ENCODE measurements at places on chromosomes 16 and 17.

DNA sequence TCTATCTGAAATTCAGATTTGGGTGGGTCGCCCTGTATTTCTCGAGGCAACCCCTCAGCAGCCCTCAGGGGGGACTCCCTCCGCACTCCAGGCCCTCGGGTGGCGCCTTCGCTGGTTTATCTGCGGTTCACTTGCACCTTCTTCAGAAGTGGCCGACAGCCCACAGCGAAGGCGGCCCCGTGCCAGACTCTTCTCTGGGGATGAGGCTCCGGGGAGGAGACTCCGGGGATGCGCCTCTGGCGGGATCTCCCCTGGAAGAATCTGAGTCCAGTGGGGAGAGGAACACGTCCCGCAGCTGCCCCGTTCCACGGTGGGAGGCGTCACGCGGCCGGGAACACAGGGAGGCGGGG, 63.9 kb upstream of the DNAJA2 start:
- DNase-seq: no peak

DNA sequence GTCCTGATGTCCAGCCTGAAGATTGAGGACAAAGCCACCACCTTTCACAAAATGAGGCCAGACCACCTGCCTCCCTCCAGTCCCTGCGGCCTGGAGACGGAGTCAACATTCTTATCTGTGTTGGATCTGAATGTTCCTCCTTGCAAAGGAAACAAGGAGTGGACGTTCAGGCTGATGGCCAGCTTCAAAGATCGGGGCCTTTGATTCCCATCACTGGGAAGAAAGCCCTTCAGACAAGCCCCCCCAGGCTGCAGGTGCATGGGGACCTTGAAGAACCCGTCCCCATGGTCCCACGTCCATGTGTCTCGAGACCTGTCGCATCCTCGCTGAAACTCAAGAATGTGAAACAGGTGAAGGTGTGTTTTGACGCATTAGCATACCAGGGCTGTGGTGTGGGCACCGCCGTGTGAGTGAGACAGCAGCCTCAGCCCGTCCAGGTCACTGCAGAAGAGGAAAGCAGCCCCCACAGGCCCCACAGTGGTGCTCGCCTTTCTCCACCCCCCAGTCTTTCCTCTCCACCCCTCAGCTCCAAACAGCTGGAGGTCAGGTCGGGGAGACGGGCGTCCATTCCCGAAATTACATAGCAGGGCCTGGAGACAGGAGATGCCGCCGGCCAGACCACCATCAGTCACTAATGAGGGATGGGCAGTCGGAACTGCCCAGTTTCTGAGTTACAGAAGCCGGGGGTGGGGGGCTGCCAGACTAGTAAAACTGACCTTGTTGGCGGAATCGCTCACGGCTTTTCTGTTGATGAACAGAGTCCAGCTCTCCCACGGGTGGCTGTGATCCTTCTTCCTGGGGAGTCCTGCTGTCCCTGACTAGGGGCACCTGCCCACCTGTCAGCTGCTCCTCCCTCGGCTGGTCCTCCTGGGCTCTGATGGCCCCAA, 877 bp upstream of the CSNK1D start:
- DNase-seq: no peak

GRCh38 chr17:59695945-59696681, 11.1 kb downstream of the PTRH2 start:
- DNase-seq: no peak

DNA sequence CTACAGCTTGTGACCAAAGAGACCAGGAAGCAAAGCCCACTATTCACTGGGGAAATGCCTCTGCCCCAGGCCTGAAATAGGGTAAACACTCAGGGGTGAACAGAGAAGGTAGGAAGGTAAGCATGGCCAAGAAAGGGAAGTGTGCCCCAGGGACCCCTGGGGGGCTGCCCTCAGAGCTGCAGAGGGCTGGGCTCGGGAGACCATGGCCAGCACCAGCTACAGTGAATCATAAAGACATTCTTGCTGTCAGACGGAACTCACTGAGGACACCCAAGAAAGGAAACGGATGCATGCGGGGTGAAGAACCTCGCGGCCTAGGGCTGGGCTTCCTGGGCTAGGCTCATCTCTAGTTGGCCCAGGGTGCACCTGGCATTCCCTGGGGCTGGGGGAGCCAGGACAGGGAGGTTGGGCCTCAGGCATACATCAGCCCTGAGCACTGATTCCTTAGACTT, 9.6 kb downstream of the HIC1 start:
- DNase-seq: no peak

DNA sequence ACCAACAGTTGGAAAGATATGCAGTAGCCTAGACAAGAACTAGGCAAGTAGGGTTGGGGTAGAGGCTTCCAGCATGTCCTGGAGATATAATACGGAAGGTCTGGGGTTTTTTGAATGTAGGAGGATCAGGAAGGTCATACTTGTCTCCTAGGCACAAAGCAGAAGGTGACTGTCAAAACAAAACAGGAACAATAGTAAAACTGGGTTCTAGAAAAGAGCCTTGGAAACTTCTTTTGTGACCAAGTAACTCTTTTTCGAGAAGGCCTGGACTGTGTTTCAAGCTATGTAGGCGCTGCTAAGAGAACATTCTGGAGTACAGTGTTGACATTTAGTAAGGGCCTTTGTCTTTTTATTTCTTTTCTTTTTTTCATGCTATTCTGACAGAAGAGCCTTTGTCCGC, 26.9 kb upstream of the TENT4B start:
- no peak for DNase-seq

DNA sequence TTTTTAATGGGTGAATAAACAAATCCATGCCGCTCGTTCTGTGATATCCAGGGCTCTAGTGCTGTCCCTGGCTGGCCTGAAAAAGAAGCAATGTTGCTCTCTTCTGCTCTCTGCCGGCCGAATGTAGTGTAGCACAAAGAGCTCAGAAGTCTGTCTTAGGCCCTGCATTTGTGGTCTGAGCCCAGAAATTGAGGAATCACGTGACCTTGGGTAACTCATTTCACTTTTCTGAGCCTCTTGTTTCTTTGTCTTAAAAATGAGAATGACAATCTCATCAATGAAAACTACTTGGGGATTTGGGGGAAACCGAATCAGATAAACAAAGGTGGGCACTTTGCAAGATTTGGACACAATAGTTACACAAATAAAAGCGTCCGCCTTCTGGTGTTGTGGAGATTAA, 381.6 kb upstream of the ASIC2 start:
- peak; percentile 70 for DNase-seq
